ENCODE measurements at places on chromosomes 6 and 20.

DNA sequence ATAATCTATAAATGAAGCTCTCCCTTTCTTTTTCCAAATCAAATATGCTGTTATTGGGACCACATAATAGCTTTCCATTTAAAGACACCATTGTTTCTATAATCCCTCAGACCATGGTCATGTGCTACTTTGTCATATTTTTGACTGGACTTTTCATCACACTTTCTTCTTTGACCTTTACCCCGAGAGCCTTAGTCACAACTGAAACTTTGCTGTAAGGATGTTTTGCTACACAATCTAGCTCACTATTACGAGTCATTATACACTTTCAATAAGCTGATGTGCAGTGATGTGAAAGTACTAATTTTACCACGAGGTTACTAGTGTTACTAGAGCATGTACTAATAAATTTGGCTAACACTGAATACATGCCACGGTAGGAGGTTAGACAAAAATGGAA lies 367.2 kb upstream of the RUNX2 start:
- DNase-seq, result no peak

- DNase-seq, result no peak
Measured at GRCh38 chr20:50636601-50637540, 54.5 kb downstream of the RIPOR3 start.

- DNase-seq, result no peak
Measured at GRCh38 chr6:6986344-6986743, 121.4 kb upstream of the RREB1 start.

DNA sequence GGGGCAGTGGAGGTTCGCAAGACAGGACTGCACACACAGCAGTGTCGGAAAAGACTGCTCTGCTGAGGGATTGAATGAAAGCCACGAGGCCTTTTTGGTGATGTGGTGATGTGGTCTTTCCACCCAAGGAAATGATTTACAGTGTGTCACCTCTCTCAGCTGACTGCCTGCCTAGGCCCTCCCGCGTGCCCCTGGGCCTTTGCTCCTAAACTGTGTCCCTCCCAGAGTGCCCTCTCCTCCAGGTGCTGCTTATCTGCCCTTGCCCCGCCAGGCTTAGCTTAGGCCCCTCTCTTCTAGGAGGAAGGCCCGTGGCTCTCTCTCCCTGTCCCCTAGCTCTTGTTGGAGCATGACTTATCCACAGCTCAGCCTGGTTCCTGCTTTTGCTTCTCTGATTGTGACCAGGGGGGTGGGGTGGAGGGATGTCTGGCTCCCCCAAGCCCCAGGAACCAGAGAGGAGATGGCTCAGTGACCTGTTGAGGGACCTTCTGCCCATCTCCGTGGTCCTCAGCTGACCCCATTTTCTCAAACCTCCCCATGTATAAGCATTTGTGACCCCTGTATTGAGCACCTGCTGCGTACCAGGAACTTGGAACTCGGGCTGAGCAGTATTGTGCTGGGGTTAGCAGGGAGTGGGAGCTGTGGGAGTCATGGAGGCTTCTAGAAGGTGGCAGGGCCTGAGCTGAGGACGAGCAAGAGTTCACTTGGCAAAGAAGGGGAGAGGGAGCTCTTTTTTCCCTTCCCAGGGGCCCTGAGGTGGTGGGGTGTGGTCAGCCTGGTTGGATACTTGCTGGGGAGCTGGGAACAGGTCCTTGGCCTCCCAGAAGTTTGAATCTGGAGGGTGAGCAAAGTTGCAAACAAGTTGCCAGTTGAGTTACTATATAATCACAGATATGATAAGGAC lies 2.2 kb downstream of the SRC start:
- DNase-seq, result no peak

DNA sequence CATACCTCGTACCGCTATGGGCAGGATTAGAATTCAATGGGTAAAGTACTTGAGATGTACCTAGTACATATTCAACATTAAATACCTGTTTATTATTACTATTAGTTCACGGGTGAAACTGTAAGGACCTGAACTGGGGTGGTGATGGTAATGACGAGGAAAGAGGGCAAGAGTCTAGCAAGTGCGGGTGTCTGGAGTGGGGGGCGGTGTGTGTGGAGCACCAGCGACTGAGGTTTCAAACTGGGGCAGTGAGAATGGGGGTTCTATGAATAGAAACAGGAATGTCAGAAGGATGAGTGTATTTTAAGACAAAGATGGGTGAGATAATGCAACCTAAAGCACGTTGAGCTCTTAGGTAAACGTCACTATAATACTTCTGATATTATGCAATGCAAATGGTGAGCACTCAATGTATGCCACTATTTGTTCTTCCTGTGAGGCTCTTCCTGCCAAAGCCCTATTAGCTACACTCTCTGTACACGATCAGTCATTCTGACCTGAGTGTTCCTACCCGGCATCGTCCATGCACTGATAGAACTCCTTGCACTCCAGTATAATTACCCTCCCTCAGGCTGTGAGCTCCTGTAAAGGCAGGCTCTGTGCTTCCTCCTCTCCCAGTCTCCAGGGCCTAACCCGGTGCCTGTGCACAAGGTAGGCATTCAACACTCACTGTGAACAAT lies 55.0 kb downstream of the ALDH5A1 start:
- DNase-seq, result no peak

GRCh38 chr6:5730585-5731263 lies 276.0 kb downstream of the NRN1 start:
- DNase-seq, result no peak

GRCh38 chr6:163405412-163406309 lies 8.9 kb upstream of the QKI start:
- no peak for DNase-seq

DNA sequence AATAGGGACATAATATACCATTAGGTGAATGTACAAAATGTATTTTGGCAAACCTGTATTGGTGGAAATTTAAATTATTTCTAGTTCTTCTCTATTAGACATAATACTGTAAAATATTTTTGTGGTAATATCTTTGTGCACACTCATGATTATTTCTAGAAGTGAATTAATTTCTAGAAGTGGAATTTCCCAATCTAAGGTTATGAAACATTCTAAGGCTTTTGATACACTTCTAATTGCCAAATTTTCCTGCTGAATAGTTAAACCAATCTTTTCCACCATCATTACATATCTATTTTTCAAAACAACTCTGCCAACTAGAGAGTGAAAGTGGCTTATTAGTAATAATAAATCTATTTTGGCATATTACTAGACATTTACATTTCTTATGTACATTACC lies 1.8 kb upstream of the CCND3 start:
- no peak for DNase-seq

GRCh38 chr6:44071670-44072451 lies 55.4 kb downstream of the MRPL14 start:
- no peak for DNase-seq

DNA sequence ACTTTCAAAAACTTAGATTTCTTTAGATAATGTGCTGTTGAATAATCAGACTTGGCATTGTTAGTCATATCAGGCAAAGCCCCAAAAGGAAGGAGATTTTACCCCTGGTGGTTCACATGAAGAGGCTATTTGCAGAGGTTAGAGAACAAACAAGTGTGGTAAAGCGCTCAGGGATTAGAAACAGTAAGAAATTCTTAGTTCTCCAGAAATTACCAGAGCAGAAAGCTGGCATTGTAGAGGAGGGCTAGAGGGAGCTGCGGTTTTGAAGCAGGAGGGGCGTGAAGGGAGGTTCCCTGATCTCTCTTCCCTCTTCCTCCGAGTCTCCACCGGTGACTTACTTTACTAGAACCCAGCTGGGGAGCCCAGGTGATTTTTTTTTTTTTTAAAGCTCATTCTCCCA lies 10.2 kb downstream of the MYO6 start:
- no peak for DNase-seq

Measured in activated CD8-positive, alpha-beta memory T cell treated with anti-CD3 and anti-CD28 coated beads, Interleukin-2, amount 50 U/mL, for 4 hours (primary cell).